NCI-H1436 treated with DMSO at 0.1 percent for 48 hours (cell line): ENCODE measurements at places on chromosomes 3 and 15.
A peak's percentile ranks its signal among the peaks of the same experiment; 100 is the strongest.

DNA sequence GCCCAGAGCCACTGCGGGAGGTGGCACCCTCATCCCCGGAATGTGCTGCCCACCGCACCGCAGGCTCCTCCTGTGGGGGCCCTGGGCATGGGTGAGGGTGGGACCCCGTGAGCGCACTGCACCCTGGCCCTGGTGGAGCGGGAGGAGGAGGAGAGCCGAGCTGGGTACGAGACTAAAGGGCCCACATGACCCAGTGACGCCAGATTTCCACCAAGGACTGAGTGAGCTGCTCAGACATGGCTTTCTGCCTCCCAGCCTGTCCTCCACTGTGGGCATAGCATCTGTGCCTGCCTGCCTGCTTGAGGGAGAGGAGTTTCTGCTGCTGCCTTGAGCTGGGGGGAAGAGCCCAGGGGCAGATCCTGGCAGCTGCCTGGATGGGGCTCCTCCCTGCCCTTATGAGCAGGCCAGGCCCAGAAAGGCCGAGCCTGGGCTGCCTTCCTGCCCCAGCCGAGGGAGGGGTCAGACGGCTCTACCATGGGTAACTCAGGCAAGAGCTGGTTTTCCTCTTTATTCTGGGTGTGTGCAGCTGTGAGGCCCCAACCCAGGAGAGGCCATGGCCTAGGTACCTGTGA lies 88.4 kb downstream of the VGLL4 start:
- no peak for DNase-seq

GRCh38 chr3:134007819-134008218 lies 21.9 kb downstream of the SLCO2A1 start:
- DNase-seq, result no peak

DNA sequence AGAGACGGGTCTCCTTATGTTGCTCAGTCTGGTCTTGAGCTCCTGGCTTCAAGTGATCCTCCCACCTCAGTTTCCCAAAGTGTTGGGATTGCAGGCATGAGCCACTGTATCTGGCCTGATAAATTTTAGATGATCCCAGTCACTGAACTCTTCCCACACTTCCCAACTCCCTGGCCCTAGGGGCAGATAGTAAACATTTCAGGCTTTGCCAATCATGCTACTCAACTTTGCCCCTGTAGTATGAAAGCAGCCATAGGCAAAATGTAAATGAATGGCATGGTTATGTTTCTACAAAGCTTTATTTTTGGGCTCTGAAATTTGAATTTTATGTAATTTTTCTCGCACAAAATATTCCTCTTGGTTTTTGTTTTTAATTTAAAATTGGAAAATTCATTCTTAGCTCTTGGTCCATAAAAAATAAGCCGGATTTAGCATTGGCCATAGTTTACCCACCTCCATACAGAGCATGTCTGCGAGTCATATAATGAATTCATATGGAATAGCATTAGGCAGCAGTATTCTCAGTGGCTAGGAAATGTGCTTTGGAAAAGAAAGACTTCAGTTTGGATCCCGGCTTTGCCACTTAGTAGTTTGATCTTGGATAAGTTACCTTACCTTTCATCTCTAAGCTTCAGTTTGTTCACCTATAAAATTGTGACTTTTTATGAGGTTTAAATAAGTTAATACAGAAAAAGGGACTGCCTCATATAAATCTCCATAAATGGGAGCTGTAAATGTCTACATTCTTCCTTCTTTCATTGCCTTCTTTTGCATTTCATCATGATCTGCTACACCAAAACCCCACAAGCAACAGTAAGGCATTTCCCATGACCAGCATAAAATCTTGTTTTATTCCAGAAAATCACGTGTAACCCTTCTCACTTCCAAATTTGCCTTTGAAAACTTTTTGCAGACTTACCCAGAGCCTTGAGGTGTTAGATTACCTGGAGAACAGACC lies 360.3 kb upstream of the TPM1 start:
- DNase-seq, result no peak

- no peak for DNase-seq
These were observed 19.6 kb downstream of the ATG7 start for GRCh38 chr3:11291808-11292207.

DNA sequence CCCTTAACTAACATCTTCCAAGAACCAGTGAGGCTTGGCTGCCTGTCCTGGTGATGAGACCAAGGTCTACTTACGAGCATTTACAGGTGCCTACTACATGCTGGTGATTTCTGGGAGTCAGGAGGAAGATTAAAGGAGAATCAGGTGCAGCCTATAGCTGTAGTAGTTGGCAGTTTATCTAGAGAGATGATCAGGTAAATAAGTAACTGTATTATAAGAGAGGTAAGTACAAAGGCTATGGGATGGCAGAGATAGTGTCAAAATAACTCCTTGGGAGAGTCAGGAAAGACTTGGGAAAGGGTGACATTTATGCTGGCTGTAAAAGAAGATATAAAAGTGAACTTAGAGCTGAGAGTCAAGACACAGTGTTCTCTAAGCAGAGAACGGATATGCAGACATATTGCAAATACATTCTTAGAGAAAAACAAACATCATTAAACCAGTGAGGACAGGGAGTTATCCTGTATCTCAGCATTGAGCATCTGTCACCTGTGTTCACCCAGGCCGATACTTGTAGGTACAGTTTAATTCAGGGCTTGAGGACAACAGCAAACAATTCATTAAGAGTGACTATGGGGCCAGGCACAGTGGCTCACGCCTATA lies 49.7 kb upstream of the ACP3 start:
- no peak for DNase-seq

- no peak for DNase-seq
These were observed 235.4 kb downstream of the XXYLT1 start for GRCh38 chr3:195035345-195036202.

GRCh38 chr3:46110701-46111493 lies 83.6 kb upstream of the XCR1 start:
- no peak for DNase-seq

DNA sequence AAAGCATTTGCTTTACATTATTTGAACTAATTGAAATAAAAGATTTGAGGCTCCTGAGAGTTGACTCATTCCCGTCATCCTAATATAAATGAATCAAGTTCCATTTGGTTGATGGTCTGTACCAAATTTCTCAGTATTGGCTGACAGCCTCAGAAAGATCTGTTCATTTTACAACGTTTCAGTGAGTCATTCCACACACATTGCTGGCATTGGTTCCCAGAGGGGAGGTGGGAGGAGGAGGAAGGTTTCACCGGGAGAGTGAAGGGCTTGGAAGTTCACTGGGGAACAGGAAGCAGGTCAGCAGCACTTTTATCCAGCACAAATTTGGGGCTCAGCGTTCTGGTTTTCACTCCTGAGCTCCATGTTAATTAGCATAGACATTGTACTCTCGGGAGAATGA lies 176.7 kb upstream of the CADPS start:
- no peak for DNase-seq

DNA sequence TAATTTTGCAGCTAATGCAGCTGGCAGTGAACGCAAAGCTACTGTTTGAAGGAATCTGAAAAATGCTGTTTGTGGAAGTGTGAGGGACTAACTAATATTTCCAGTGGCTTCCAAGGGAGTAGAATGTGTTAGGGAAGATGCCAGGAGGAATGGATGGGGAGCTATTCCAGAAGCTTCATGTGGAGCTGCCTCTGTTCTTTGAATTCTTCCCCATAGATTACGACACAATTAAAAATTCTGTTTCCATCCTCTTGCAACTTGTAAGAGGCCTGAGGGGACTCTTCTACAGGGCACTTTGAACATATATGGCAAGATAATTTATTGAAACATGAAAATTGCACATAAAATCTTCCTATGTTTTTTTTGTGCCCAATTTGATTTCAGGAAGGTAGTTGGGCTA lies 74.3 kb upstream of the CTXND1 start:
- DNase-seq, result no peak

DNA sequence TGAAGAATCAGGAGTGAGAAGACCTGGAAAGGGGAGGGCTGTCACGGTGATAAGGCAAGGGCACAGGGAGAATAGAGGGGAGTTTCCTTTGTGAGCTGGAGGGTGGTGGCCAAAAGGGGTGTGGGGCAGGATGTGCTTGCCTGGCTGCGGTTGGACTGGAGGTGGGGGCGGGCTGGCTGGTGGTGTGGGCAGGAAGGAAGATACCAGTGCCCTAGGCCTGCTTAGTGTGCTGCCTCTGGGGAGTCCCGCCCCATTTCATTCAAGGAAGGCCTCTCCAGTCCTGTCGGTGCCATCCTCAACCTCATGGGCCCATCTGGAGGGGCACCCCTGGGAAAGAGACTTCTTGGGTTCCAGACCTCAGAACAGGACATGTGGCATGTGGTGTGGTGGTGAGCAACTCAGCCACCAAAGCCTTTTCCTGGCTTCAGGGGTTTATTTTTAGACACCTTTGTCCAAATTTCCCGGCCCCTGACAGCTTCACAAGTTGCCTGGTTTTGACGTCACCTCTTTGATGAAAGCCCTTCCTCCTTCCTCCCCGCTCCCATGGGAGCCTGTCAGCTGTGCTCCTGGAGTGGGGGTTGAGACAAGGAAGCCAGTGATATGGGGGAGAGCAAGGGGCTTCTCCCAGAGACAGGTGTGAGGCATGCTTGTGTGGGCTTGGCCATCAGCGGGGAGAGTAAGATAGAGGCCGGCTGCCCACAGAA lies 15.6 kb downstream of the TEX264 start:
- DNase-seq, result no peak

GRCh38 chr3:85710490-85710889 lies 751.7 kb downstream of the CADM2 start:
- DNase-seq, result no peak

- no peak for DNase-seq
These were observed 78.8 kb upstream of the NSMCE3 start for GRCh38 chr15:29348336-29348914.

- no peak for DNase-seq
These were observed 301.2 kb upstream of the CDIN1 start for GRCh38 chr15:36278219-36278618.

DNA sequence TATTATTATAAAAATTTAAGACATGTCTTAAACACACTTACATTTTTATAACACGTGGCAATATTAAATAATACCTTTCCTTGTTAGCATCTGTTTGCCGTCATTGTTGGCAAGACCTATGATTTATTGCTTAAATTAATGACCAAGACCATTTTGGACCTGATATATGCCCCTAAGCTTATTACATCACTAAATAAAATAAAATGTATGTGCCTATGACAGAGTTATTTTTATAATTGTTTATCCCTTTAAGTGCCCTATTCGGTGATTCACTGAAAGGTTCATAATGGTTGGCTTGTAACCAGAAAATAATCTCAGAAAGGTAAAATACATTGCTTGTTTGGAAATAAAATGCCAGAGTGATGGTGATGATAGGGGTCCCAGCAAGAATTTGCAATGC lies 17.5 kb downstream of the CDIN1 start:
- DNase-seq, result no peak

- peak; percentile 59 for DNase-seq
These were observed 56.5 kb upstream of the FNDC3B start for GRCh38 chr3:171982828-171983227.

DNA sequence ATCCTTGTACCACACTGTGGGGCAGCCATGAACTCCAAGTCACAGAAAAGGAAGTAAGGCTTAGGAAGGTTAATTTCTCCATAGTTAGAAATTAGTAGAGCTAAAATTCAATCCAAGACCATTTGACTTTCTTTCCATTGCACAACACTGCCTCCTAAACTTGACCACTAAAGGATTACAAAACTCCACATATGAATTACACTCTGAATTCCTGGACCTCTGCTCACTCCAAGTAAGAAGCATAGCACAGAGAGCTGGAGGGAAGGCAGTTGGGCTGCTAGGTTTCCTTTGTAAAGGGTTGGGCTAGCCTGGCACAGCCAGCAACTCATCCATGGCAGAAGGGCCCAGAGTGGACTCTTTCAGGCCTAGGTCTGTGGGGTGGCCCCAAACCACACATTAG lies 134.4 kb downstream of the MYLK start:
- no peak for DNase-seq

GRCh38 chr3:107881509-107881908 lies 209.3 kb downstream of the CD47 start:
- no peak for DNase-seq

DNA sequence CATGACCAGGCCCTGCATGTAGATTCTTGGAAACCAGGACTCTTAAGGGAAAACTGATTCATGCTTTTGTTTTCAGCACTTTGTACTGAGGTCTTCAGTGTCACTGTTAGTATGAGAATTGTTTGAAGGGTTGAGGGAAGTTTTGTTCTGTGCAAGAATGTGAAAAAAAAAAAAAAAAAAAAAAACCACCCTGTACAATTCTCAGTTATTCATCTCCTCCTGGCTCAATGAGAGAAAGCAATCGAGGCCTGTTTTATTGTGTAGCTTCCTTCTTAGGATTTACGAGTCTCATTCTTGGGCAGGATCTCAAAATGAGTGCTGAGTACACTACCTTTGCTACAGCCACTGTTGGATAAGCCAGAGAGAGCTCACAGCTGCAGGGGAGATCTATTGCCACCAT lies 469.5 kb downstream of the CNTN4 start:
- no peak for DNase-seq

DNA sequence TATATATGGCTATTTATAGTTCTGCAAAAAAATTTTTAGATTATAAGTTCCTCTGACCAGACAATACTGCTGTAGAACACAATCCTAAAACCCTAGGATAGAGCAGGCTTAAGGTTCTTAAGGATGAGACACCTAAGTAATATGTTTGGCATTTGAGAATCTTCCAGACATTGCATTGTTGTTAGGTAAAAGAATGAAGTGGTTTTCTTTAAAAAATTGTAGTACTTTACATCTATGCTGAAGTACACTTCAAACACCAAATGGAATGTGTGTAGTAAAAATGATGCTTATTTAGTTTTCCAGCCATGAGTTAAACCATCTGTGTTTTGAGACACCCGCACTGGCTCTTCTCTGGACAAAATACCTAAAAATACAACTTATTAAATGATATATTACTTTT lies 857.7 kb downstream of the OTOL1 start:
- DNase-seq, result no peak

- no peak for DNase-seq
These were observed 230.5 kb upstream of the PROK2 start for GRCh38 chr3:72015463-72015862.

DNA sequence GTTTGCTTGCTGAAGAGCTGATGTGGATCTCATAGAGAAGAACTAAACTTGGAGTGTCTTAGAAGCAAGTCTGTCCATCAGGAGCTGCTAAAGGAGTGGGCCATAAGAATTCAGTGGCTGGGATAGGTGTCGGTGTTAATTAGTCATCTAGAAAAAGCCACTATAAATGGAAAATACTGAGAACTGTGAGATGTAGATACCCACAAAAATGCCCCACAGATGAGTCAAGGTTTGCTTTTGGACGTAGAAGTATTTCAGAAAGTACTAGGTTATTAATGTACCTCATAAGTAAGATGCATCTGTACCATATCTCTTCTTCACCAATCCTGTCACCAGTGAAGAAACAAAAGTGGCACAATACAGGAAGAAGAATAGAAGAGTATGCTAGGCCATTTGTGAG lies 530.9 kb upstream of the TGFBR2 start:
- DNase-seq, result no peak

- DNase-seq, result no peak
These were observed 58.2 kb downstream of the IL16 start for GRCh38 chr15:81254916-81255290.

DNA sequence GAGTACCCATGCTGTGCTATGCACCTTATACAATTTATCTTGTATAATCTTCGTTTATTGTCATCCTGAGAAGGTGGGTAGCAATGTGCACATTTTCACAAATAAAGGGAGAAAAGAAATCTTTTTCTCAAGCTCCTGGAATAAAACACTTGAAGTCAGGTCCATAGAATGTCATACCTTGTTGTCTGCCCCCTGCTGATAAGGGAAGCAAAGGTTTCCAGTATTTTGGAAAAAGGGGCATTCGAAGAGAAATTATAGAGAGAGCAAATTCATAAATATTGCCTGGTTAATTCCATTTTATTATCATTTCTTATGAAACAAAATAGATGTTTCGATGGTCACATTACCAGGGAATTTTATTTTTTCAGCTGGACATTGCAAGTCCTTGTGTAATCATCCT lies 277.8 kb downstream of the RAP2B start:
- DNase-seq, result no peak
